CD8-positive, alpha-beta T cell (primary cell): ENCODE measurements at places on chromosomes 13 and 19.

DNA sequence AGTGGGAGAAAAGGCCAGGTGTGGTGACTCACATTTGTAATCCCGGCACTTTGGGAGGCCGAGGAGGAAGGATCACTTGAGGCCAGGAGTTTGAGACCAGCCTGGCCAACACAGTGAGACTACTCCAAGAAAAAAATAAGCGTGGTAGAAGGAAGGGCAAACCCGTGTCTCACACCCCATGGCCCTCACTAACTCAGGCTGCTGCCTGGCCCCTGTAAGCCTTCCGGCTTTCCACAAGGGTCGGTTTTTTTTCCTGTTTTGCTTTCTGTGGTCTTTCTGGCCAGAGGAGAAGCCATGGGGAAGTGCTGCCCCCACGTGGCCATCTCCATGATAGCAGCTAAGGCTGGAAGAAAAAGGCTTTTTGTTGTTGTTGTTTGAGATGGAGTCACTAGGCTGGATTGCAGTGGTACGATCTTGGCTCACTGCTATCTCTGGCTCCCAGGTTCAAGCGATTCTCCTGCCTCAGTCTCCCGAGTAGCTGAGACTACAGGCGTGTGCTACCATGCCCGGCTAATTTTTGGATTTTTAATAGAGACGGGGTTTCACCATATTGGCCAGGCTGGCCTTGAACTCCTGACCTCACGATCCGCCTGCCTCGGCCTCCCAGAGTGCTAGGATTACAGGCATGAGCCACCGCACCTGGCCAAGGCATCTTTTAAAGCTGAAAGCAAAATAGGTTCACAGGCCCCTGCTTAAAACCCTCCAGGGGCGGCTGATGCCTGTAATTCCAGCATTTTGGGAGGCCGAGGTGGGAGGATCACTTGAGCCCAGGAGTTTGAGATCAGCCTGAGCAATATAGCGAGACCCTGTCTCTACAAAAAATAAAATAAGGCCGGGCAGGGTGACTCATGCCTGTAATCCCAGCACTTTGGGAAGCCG, 7.5 kb upstream of the ARHGEF18 start:
- DNase-seq = peak; percentile 96

DNA sequence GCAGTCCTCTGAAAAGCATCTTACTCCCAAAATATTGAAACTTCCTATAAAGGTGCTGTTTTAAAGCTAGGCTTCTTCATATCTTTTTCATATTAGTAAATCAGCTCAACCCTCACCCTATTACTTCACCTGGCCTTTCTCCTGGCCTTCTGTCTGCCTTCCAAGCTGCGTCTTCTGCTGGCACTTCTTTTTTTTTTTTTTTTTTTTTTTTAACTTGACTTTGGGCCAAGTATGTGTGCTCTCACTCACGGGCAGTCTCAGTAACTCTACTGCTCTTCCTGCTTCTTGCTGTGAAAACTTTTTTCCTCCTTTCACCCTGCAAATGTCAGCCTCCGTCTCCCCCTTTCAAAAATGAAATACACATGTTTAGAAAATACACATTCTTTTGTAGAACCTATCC, 41.2 kb upstream of the KCTD4 start:
- no peak for DNase-seq

DNA sequence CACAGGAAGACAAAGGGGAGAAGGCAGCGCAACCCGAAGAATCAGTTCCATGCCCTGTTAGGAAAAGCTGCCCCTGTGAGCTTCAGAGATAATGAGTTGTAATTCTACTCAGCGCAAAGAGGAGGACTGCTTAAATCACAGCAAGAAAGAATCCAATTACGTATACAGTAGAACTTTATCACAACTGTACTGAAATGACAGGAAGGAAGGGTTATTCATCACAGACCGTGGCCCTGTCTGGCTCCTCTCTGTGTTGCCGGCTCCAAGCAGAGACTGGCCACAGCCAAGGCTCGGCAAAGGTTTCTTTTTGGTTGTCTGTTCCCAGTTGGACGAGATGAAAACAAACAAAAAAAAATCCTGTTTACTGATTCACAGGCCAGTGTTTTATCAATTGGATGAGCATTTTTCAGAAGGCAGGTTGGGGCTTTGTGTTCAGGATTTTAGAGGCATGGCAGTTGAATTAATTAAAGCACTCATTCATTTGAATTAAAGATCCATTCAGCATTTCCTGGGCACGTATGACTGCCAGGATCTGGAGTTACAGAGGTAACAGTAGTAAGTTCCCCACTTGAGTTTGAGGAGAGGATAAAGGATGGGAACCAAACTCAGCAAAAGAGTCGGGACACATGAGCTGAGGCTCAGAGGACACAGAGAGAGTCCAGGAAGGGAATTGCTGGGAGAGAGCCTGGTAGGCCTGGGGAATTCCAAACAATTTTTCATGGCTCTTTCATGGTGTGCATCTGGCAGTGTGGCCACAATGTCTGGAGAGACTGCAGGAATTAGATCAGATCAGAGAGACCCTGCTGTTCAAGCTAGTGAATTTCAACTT, 341.0 kb downstream of the DNAJC15 start:
- no peak for DNase-seq

DNA sequence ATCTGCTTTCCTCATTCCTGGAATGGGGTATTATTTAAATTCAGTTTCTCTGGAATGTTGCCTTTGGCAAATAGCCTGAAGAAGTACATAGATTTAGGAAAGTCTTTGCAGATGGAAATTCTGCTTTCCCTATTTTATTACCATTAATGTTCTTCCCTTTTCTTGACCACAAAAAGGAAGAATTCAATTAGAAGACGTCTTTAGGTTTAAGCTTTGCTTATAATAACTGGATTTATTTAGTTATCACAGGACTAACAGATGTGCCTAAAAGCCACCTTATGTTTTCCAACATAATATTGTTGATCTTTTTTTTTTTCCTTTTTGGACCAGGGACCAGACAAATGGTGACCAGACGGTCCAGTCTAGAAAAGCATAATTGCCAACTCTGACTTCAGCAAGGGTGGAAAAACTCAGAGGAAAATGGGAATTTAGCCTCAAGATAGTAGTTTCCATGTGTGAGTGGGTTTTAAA, 210.1 kb upstream of the SPRY2 start:
- DNase-seq = no peak

DNA sequence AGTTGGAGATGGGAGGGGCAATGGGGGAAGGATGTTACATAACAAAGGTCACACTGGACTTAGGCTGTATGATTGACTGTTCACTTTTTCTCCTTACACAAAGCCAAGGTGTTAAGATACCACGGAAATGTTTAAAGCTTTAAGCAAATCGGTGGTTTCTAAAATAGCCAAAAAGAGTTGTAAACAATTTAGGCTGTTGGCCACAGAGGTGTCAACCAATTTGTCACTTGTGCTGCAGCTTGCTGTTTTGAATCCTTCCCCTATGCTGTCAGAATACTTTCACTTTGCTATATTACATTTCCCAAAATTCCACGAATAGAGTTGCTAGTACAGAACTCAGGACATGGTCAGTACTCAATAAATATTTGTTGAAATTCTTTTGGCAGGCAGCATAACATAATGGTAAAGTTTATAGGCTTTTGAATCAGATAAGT, 149.3 kb downstream of the VWA8 start:
- DNase-seq = peak; percentile 55

DNA sequence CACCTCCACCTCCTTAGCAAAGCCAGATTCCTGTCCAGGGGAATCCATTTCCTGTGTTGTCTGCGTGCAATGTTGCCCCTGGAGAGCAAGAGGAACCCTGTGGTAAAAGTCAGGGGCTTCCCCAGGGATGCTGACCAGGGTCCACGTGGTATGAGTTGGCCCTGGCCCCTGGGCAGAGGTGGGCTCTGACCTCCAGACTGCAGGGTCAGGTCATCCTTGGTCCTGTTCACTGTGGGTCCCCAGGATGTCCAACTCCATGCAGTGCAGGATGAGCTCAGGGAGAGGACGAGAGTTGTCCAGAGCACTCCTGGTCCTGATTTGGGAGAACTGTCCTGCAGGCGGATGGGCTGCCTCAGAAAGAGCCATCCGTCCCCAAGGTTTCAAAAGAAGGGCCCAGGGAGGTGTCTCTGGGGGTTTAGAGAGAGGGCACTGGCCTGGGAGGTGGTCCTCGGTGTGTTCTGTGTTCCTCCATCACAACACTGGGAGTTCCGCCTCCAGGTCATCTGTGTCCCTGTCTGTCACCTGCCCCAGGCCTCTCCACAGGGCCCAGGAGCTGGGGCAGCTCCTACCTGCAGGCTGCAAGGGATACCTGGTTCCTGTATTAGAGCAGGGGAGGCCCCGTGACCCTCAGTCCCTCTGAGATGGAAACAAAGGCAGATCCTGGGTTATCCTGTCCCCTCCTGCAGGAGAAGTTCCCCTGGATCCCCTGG, 1.2 kb upstream of the CEACAM4 start:
- DNase-seq = no peak

DNA sequence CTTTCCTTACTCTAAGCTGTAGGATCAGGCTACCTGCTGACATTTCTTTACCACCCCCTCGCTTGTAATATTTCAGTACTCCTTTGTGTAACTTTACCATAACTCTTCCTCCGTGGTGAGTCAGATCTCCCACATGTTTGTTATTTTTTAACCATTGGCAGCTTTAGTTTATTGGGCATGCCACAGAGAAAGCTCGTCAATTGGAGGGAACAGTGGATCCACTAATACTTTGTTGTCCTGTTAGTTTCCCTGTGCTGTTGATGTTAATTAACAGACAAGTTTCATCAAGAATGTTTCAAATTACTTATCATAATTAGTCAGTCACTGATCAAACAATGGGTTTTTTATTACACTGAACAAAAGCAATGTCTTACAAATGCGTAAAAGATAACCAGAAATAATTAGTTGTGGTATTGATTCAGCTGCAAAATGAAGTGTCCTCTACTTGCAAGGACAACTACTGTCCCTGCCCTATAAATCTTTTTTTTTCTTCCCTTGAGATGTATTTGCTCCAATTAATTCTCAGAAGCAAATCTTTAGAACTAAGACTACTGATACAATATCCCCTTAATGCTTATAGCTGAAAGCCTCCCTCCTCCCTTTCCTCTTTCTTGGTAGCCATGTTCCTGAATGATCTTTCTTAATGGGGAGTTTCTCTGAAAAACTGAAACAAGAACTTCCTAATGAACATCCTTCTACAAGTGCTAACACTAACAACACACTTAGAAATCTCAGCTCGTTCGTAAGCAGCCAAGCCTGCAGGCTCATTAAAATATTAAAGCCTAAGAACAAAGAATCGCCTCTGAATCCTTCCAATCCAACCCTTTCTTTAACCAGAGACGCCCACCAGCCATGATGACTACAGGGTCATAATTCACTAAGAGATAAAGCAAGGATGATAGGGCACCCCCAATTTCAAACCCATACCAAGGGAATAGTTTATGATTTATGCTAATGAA, 22.2 kb downstream of the EFNB2 start:
- no peak for DNase-seq

DNA sequence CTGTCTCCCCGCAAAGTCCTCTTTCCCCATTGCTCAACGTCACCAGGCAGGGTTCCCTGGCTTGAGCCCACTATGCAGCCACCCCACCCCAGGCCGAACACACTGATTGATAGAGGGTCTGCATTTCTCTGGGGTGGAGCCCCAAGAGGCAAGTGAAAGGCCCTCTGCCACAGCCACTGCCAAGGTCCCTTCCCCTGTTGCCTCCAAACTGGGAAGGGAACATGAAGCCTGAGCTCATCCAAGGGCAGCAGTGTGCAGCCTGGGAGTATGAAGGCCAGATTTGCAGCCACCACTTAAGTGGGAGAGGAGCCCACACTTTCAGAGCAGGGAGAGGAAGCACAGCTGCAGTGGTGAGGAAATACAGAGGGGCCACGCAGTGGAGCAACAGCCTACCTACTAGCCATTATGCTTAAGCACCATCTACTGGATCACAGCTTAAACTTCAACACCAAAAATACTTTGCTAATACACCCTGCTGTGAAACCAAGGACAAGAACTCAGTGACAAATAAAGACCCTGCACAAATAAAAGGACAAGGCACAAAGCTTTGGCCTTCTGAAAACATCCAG, 48.6 kb downstream of the UBL3 start:
- DNase-seq = no peak

DNA sequence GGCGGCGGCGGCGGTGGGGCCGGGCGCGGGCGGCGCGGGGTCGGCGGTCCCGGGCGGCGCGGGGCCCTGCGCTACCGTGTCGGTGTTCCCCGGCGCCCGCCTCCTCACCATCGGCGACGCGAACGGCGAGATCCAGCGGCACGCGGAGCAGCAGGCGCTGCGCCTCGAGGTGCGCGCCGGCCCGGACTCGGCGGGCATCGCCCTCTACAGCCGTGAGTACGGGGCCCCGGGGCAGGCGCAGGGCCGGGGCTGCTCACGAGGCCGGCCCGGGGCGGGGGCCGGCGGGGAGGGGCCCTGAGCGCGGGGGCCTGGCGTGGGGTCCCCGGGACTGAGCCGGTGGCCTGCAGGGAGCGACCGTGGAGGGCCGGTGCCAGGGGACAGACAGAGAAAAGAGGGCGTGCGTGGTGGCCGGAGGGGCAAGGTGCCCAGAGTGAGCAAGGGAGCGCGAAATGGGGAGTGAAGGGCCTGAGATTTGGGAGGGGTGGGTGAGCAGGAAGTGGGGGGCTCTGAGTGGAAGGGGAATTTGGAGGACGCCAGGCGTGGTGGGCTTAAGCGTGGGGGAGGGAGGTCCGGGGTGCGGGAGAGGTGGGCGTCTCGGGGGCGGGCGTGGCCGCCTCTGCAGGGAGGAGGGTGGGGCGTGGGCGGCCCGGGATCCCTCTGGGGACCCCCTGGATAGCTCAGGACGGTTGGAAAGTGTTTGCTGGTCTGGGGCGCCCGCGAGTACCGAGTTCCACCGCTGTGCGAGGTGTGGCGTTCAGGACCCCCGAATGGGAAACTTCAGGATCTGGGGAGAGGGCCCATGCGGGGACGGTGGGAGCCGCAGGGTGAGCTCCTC, 575 bp downstream of the CARM1 start:
- no peak for DNase-seq

DNA sequence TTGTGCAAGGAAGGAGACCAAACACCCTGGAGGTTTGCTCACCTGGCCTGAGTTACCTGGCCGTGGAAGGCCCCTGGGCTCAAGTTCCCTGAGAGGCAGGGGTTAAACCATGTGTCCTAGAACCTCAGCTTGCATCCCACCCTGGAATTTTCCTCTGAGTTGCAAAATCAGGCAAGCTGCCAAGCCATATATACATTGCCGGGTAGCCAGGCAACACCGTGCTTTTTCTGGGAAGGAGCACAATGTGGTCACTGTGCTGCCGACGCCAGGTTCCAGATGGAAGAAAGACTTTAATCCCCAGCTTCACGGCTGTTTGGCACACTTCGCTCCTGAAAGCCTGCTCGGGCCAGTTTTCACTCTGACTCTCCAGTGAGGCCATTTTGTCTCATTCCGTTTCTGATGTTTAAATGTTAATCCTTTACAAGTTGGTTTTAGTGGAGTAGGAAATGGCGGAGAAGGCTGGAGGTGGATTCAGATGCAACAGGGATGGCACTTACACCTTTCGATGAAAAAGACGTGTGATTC, 60.1 kb upstream of the PEG3 start:
- no peak for DNase-seq
